ENCODE measurements at places on chromosomes 12 and 14.

DNA sequence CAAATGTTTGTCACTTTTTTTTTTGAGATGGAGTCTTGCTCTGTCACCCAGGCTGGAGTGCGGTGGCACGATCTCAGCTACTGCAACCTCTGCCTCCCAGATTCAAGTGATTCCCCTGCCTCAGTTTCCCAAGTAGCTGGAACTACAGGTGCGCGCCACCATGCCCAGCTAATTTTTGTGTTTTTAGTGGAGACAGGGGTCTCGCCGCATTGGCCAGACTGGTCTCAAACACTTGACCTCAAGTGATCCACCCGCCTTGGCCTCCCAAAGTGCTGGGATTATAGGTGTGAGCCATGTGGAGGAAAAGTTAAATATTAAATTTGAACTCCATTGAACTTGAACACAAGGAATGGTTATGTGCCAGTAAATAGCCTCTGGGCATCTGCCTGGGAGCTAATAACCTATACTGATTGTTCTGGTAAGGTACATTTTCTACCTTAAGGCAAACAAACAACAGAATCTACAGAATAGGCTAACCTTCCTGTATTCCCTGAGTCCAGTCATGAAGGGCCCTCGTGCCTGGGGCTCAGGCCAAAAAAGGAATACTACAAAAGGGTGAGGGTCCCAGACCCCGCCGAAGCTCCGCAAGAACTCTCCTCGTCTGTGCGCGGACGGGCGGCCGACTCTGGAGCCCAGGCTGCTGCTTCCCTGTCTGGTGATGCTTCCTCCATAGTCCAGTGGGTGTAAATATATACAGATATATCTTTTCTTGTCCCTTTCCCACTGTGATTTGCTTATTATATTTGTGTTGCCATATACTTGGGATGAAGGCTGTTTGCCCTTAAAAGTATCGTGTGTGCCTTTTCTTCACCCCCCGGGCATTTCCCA is 74.0 kb upstream of the EIF5 start:
- DNase-seq, result no peak

- no peak for DNase-seq
Observed at GRCh38 chr14:85991156-85991555, 461.2 kb downstream of the FLRT2 start.

- no peak for DNase-seq
Observed at GRCh38 chr12:62347922-62348650, 87.9 kb downstream of the USP15 start.

- no peak for DNase-seq
Observed at GRCh38 chr12:18706798-18707197, 31.0 kb downstream of the PLCZ1 start.

DNA sequence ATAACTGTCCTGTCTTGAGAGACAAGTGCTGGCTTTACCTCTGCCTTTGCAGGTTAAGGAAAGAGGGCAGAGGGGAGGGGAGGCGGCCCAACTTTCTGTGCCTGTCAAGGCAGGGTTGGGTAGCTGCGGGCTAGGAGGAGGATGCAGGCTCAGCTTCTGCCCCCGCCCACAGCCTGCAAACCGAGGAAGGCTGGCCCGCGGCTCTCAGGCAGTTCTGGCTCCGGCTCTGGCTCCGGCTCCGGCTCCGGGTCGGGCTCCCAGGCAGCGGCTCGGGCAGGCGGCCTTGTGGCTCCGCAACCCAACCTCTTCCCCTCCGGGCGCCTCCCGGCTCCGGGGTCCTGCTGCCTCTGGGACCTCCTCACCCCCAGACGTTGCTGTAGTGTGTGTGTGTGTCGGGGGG is 92.9 kb downstream of the TMEM30B start:
- no peak for DNase-seq

GRCh38 chr14:99681832-99682148 is 2.3 kb upstream of the CYP46A1 start:
- DNase-seq, result no peak
